Activated CD4-positive, alpha-beta memory T cell treated with anti-CD3 and anti-CD28 coated beads for 36 hours (primary cell): ENCODE measurements at places on chromosomes 2 and 18. TPM values are rescaled to one million over a fixed set of nuclear protein-coding genes. Genes with fewer than 3 reads are reported as not detected.

DNA sequence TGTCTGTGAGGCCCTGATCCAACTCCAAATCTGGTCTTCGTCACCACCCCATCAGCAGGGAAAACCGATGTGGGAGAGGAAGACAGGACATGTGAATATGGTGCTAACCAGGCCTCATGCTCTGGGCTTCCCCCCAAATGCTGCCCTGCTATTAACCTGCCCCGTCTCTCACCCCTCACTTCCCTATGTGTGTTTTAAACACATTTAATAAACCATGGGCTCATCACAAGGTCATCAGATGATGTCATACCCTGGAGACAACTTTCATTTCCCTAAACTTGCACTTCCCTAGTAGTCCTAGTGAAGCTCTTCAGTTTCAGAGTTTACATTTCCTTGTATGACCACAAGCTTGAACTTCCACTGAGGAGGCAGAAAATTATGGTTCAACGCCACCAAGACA lies 49.9 kb downstream of the CD8B2 start:
- DNase-seq = no peak

DNA sequence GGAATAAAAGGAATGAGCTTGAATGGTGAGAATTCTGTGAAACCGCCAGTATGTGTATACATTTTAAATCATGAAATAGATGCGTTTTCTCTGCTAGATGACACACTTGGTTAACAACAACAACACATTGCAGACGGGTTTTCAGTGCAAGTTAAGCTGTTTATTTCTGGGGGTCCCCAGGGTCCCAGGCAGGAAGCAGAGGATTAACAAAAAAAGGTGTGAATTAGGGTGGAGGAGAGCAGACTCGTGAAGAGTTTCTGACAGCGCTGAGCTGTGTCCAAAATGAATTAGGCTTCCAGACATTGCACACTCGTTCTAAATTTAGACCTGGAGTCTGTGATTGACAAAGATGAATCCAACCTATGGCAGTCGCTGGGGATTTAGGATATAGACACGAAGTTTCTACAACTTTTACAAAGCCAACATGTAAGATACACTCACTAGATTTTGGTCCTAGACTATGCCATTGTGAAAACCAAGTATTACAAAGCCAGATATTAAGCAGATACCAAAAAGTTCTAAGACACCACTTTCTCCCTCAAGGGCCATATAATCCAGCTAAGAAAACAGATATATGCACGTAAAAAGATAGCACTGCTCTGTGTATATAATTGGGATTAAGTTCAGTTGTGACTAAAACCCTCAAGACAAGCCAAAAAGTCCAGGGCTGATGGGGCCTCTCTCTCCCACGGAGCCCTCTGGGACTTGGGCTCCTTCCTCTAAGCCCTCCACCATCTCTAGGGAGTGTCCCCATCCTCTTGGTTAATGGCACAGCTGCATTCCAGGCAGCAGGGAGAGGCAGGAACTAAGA lies 120.2 kb downstream of the ACAA2 start:
- no peak for DNase-seq

DNA sequence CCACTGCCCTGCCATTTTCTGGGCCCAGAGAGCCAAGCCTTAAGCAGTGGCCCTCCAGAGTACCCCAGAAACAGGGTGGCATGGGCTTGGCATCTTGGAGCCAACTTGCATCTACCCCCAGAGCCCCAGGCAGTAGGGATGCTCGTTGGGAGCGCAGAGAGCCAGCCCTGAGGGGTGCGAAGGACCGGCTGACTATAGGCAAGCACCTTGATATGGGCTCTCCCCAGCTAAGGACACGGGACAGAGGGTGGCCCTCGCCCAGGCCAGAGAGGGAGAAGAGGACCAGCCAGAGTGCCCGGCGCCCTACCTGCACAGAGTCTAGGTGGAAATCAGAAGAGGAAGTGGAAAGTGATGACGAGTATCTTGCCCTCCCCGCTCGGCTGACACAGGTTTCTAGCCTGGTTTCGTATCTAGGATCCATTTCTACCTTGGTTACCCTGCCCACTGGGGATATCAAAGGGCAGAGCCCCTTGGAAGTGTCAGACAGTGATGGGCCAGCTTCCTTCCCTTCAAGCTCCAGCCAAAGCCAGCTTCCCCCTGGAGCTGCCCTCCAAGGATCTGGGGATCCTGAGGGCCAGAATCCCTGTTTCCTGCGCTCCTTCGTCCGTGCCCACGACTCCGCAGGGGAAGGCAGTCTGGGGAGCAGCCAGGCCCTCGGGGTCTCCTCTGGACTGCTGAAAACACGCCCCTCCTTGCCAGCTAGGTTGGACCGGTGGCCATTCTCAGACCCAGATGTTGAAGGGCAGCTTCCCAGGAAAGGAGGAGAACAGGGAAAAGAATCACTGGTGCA lies 16.2 kb downstream of the CEP68 start:
- no peak for DNase-seq

DNA sequence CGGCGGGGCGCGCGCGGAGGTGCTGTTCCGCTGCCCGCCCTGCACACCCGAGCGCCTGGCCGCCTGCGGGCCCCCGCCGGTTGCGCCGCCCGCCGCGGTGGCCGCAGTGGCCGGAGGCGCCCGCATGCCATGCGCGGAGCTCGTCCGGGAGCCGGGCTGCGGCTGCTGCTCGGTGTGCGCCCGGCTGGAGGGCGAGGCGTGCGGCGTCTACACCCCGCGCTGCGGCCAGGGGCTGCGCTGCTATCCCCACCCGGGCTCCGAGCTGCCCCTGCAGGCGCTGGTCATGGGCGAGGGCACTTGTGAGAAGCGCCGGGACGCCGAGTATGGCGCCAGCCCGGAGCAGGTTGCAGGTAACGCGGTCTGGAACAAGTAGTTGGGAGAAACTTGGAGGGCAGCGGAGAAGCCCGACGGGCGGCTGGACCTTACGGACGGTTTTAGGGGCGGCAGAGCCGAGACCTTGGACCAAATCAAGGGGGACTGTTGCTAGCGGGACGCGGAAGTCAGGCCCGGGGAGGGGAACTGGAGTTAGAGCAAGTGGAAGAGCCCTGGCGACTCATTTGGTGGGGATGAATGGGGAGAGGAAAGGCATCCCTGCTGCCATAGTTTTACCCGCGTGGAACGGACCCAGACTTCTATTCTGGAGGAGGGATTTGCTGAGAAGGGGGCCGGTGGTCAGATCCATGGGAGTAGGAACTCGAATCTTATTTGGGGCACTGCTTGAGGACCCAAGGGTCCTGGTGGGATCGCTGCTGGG lies 573 bp downstream of the IGFBP2 start:
- DNase-seq = no peak

Gene VWC2L
- not detected for total RNA-seq
